ENCODE measurements at places on chromosomes 13 and 19.

GRCh38 chr13:47757466-47758080, 243.5 kb downstream of the SUCLA2 start:
- no peak for DNase-seq

DNA sequence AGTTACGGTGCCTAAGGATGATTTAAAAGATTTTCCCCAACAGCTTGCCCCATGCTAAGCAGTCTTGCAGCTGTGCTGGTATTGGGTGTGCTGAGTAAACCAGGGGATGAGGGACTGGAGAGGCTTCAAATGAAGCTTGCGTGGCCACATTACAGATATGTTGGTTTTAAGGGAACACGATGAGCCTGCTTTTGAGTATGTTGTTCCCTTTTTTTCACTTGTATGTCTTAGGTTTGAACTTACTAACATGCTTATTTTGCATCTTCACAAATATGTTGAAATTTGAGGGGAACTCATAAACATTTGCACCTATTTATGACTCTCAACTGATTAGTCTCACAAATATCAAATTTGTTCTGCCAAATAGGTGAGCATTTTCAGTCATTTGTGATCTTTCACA, 2.0 kb upstream of the IL17D start:
- no peak for DNase-seq

GRCh38 chr19:56740501-56740900, 68.9 kb upstream of the ZNF835 start:
- no peak for DNase-seq

DNA sequence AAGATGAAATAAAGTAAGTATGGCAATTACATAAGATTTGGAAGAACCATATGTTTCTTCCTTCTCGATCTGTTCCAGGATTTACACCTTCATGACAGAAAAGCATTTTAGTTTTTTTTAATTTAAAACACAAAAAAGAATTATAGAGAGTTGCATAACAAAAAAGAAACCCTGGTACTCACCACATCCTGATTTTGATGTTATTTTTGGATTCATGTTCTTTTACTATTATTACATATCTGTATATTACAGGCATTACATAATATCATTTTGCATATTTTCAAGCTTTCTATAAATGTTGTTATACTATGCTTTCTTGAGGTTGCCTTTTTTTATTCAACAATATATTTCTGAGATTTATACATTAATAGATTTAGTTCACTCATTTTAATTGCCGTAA, 6.7 kb upstream of the KATNAL1 start:
- no peak for DNase-seq

DNA sequence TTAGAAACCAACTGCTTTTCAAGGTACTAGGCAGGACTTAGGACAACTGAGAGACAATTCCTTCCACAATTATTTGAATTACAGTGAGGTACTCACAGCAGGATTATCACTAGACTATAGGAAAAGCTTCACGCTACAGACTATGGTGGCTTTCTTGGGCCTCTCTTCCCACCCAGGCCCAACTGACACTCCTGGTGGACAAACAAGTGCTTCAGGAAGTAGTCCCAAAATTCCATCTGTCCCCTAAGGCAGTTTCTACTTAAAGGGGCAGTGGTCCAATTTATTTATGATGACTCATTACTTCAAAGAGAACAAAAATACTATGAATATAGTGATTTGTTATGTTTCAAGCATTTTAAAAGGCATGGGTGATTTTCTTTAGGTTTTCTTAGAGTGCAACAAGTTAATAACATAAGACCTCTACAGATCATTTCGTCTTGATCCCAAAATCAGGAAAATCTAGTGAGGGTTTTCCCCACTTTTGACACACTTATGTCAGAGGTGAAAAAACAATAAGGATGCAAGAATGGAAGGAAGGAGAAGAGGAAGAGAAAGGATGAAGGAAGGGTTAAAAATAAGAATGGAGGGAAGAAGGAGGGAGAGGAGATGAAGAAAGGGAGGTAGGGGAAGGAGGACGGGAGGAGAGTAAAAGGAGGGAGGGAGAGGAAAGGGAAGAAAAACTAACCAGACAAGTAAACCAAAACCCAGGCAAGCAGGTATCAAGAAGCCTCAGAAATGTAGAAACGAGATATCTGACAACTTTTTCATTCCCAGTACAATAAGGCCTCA, 100.7 kb downstream of the SERP2 start:
- no peak for DNase-seq

DNA sequence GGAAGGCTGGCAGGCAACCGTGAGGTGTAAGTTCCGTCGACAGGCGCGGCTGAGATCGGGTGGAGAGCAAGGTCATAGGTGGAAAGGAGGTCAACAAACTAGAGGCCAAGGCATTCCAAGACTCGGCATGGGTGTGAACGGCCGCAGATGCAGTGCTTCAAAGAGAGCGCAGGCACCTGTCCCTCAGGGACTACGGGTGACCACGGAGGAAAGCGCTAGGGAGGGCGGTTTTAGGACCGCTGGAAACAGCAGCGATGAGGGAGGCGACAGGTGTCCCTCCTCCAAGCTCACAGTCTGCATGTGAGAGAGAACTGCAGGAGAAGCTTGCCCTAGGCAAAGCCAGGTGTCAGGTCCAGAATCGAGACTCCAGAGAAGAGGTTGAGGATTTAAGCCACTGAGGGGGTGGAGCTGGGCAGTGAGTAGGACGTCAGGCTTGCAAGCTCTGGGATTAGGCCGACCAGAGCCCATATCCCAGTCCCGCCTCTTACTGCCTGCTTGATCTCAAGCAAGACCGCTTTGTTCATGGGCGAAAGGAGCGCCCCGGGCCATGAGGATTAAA, 1.6 kb upstream of the MLNR start:
- no peak for DNase-seq
